ENCODE measurements at places on chromosomes 7 and 10.

- no peak for DNase-seq
These were observed 88.6 kb downstream of the ATXN7L1 start for GRCh38 chr7:105787793-105788192.

DNA sequence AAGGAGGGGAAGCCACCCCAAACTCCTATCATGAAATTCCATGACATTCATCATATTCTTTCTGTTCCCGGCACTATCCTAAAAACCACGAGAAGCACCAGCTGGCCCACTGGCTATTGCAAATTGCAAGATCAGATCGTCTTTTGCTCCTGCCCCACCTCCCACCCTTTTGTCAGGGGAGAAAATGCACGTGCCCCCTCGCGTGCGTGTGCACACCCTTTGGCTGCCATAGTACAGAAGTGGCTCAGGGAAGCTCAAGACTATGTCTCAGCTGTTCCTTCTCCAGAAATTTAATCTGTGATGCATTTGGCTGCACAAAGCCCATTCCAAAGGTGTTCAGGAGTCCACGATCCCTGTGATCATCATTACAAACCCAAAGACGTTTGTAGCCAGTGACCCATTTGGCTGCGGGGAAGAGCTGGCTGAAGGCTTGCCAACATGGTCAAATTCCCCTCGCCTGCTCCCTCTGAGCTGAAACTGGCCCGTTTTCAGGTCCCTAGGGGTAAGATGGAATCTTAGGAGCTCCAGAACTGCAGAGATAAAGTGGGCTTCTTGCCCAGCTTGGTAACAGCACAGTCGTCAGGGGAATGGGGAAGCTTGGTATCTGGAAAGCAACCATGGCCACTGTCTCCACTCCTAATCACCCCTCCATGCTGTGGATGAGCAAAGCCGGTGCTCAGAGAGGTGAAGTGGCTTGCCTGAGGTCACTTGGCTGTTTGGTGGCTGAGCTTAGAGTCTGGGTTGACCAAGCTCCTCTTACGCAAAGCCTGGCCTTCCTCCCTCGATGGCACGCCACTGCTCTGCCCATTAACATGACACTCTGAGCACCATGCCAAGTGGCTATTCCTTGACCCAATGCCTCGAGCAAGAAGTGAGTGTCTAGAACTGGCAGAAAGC is 155.4 kb downstream of the NEURL1 start:
- DNase-seq = peak; percentile 35

DNA sequence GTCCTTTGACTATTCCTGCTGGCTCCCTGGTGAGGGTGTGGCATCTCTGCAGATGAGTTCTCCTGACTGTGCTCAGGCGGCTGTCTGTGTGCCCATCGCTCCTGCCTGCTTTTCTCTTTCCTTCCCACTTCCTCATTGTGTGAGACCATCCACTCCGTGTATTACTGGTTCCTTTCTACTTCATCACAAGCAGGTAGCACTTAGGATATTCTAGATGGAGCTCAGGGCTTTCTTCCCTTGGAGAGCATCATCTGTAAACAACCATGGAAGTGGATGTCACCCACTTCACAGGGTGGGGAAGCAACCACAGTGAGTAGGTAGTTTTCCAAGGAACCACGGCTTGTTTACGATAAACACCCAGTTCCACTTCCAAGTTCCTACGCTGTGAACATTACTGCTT is 15.7 kb downstream of the DNAJB6 start:
- no peak for DNase-seq

GRCh38 chr7:17497136-17497535 is 198.7 kb downstream of the AHR start:
- DNase-seq = peak; percentile 17

DNA sequence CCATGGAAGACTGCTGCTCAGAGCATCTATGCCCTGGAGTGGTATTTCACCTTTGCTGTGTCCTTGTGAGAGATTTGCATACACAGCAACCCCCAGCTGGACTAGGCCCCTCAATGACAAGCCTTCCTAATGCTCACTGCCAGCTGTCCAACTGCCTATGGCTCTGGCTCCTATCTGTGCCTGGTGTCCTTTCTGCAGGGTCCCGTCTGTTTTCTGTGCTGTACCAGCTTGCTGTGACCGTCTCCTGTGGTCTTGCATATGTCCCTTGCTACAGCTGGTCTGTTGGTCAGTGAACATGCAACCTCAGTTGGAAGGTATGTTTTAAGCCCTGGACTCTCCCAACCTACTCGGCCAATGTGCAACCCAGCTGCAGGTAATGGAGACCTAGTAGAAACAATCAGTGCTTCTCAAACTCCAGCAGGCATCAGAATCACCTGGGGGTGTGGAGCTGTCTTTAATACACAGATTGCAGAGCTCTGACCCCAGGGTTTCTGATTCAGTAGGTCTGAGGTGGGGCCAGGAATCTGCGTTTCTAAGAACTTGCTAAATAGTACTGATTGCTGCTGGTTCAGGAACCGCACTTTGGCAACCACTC is 306.4 kb upstream of the ZNF32 start:
- DNase-seq = no peak

- DNase-seq = no peak
These were observed 22.6 kb downstream of the MYO1G start for GRCh38 chr7:44956157-44956766.

- no peak for DNase-seq
These were observed 163.8 kb downstream of the SVIL start for GRCh38 chr10:29470843-29471543.

DNA sequence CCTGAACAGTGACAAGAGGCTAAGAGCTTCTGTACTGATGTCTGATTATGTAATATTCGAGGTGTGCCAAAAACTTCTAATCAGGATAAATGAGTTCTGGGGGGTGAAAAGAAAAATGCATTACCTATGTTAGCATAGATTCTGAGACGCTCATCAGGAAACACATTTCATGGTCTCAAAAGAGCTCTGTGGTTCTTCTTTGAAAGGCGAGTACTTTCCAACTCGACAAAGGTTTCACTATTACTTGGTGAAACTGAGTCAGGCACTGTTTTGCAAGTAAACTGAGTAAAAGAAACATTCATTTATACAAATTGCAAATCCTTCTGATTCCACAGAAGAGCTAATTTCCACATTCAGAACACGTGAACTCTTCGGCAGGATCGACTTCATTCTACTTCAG is 523.2 kb downstream of the GATA3 start:
- no peak for DNase-seq

DNA sequence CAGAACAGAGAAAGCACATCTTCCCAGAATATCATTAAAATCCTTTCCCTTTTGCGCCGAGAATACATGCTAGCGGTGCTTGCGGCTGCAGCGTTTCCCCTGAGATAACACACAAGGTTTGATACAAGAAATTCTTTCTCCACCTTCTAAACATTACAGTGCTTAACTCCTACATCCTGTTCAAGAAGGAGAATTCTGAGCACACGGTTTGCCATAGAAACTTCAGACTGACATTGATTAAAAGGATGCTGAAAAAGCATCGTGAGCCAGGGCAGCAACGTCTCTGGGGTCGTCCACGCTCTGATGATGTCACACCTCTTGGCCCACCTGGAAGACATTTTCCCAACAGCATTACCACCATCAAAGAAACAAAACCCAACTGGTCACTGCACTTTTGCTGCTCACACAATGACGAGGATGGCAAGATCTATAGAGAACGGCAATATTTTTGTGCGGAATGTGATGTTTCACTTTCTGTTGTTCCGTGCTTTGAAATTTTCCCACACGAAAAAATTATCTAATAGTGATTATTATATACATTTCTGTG is 27.0 kb upstream of the PRSS1 start:
- DNase-seq = no peak

GRCh38 chr10:103917302-103918052 is 507 bp downstream of the STN1 start:
- DNase-seq = no peak

GRCh38 chr7:80095545-80095944 is 39.1 kb upstream of the GNAI1 start:
- peak; percentile 48 for DNase-seq

- DNase-seq = peak; percentile 33
These were observed 28.9 kb downstream of the CDK14 start for GRCh38 chr7:90625051-90625450.

DNA sequence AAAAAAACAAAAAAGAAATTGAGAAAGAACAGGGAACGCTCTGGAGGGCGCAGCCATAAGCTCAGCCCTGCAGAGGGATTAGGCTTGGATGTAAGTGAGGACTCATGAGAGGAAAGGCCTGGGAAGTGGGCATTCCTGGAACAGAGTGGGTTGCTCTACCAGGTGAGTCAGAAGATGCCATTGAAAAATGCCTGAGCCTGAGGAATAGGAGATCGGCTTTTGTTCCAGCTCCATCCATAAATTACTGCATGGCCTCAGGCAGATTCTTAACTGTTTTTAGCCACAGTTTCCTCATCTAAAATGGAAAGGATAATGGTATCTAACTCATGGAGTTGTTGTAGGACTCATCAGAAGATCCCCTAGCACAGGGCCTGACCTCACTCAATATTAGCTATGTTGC is 1.1 kb upstream of the RGR start:
- DNase-seq = no peak

- DNase-seq = no peak
These were observed 54.1 kb downstream of the DYNC2I1 start for GRCh38 chr7:158910254-158911053.

GRCh38 chr7:26298472-26299058 is 6.9 kb downstream of the SNX10 start:
- no peak for DNase-seq

DNA sequence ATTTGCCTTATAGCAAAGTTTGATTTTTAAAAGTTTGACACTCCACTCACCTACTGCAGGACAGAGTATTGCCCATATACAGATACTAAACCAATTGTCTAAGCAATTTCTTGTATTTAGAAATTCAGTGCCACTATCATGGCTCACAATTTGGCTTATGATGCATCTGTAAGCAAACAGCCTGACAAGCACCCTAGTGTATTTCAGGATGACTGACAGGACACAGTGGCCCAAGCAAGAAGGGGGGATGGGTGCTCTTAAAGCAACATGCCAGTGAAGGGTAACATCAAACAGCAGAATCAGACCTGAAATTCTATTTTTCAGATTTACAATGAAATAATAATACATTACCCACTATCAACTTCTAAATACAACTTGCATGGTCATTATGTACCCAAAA is 30.5 kb downstream of the CTNNA3 start:
- peak; percentile 79 for DNase-seq

DNA sequence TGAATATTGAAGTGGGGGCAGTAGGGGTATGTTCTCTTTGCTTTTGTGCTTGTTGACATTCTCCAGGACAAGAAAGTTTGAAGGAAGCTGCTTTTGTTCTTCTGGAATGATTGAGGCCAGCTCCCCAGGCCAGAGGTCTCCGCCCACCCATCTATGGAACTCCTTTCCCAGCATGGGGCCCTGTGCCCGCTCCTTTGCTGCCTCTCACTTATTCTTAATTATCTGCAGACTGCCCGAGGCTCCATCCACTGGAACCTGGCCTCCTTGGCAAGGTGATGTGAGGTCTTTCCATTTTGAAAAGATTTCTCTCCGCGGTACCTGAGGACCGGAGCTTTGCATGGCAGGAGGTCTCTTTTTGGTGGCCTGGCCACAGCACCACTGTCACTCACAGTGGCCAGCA is 39.3 kb upstream of the MKI67 start:
- DNase-seq = no peak

DNA sequence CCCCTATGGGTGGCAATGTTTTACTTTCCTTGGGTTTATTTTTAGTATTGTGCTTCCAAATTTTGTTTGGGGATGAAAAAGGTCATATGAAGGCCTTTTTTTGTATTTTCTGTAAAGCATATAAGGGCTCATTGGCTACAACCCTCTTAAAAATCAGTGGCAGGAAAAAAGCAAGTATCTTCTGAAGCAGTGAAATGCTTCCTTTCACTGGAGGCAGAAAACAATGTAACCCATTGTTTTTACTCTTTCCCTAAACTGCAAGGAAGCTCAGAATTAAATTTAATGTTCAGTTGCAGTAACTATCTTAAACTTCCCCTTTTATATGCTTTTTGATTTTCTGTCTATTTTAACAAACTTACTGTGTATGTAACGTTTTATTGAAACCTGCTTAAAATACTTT is 148.7 kb upstream of the LYZL1 start:
- DNase-seq = no peak

DNA sequence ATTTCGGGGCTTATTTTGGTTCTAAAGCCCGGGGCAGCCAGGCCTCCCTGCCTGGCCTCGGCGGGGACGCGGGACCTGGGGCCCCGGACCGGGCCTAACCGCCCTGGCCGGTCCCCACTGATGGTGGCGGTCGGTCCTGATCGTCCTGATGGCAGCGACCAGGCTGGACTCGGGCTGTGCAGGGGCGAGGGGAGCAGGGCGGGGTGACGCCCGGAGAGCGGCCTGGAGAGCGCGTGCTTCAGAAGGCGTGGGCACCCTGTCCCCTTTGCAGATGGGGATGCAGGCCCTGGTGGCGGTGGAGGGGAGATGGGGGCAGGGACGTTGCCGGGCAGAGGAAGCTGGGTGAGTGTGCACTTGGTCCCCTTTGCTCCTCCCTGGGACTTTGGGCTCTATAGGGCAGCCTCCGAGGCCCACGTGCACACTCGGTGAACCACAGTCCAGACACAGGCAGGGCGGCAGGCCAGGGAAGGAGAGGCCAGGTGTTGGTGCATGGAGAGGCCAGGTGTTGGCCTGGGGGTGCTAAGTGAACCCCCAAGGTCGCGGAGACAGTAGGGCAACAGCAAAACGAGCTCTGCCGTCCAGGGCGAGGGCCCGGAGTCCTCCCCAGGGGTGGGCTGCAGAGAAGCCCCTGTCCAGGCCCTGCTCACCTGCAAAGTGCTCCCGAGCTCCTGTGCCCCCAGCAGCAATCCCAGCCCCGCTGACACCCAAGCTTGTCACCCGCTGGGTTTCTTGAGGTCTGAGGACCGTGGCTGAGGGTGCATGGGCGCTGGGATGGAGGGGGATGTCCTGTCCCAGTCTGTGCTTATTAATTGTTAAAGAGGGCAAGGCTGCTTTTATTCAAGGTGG is 42.4 kb upstream of the FAM20C start:
- no peak for DNase-seq

DNA sequence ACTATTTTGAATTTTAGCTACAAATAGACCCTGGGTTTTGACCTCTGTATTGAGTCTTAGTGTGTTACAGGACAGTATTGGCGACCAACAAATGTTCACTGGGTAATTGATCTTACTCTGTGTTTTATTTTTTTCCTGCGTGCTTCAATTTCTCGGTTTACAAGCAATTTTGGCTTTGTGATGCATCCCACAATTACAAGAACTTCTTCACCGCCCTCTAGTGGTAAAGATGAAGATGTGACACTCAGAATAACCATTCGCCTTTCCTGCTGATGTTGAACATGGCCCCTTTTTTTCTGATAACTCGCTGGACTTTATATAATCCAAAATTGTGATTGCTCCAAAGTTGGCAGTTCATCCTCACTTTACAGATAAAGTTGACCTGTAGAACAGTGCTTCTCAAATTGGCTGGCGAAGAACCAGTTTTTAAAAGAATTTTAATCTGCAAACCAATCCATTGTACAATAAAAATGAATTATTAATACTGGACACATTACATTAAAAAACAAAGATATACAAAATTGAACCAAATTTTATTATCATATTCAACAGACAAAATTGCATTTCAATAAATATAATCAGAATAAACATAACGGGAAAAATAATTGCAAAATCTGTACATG is 20.2 kb upstream of the SMC3 start:
- DNase-seq = peak; percentile 70

All from LHCN-M2 (cell line).